ENCODE measurements at places on chromosomes 5 and 9.

- DNase-seq: no peak
Measured at GRCh38 chr5:19406576-19407365, 581.2 kb downstream of the CDH18 start.

DNA sequence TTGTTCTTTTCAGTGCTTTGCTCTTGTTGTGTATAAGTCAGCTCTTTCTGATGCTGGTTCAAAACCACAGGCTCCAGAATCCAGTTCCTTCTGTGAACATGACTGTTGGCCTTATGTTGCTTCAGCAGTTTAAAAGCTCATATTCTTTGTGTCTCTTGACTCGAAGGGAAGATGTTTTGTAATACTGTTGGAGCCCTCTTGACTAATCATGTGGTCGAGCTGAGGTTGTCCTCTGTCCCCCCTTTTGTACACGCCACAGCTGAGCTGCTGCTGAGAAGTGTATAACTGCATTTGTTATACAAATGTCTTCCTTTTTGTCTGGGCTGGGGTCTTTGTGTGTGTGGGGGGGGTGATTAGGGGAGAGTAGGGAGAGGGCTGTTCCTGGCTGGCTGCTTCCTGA, 35.8 kb downstream of the SLC36A1 start:
- DNase-seq: no peak

- DNase-seq: peak; percentile 73
Measured at GRCh38 chr9:131668439-131669268, 71.2 kb downstream of the RAPGEF1 start.

DNA sequence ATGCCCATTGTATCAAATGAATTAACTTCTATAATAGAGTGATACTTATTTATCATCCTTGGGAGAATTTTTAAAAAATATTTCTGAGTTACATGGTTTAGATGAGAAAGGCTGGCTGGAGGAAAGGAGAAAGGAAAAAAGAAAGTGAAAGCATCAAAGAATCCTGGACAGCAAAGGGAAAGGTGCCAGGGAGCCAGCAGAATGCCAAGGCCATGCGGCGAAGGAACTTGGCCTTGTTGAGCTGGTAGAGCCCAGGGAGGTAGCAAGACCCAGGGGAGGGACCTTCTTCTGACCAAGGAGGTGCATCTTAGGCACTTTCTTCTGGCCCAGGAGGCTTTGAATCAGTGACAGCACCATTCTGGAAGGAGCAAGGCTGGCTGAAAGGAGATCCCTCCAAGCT, 240.5 kb downstream of the ENC1 start:
- no peak for DNase-seq

DNA sequence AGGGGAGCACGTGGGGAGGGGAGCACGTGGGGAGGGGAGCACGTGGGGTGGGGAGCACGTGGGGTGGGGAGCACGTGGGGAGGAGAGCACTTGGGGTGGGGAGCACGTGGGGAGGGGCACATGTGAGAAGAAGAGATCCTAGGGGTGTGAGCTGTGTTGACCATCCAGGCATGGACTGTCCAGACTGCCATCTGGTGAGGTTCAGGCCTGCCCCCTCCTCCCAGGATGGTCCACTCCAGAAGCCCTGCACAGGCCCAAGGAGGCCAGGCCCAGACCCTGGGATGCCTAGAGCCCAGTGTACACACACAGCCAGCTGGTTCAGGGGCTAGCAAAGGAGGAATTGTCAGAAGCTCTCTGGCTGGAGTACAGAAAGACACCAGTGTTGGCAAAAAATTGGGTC, 2.3 kb downstream of the SNAPC4 start:
- DNase-seq: no peak

- DNase-seq: no peak
Measured at GRCh38 chr5:124466011-124466410, 280.4 kb downstream of the ZNF608 start.

DNA sequence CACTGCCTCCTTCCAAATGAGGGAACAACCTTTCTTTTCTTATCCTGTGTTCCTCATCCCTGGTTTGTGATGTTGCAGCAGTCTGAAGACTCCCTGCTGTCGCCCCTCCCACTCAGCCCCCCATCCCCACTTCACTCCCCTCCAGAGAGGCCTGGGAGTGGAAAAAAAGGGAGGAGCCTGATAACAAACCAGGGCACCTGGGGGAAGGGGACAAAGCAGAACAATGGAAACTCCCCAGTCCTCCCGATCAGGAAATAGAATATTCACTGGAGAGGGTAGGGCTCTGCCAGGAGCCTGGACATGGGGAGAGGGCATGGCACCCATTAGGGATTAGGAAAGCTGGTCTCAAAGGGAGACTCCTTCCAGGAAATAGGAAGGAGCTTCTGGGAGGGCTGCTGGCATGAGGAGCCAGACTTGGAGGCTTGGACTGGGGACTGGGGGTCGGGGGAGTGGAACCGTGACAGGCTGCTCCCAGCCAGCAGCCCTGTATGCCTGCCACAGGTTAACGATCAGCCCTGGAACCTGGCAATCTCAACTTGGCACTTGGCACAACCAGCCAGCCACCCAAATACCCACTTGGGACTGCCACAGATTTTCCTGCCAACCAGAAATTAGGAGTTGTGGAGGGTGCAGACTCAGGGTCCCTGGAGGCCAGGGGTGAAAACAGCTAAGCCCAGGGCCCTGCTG, 20.0 kb downstream of the PCDH1 start:
- DNase-seq: no peak

DNA sequence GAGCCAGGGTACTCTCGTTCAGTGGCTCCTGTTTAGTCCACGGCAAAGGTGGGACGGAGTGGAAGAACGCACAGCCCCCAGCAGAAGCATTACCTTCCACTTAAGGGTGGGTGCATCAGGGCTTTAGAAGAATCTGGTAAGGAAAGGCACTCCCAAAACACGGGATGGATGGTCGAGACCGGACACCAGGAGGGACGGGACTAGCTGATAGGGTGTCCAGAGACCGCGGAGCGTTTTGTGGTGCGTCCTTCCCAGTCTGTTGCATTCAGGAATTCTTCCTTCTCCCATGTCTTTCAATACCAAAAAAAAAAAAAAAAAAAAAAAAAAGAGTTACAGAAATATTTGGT, 545 bp upstream of the CTSV start:
- no peak for DNase-seq

- DNase-seq: no peak
Measured at GRCh38 chr5:15799014-15799413, 299.0 kb downstream of the FBXL7 start.

GRCh38 chr9:92535940-92536850, at the start of gene ECM2:
Gene ECM2, minus strand, starts transcription at chr9:92535990. Its CDS starts 13,124 bp downstream, at chr9:92522866.
- no peak for DNase-seq

- no peak for DNase-seq
Measured at GRCh38 chr9:127065592-127065991, 56.8 kb downstream of the ANGPTL2 start.

DNA sequence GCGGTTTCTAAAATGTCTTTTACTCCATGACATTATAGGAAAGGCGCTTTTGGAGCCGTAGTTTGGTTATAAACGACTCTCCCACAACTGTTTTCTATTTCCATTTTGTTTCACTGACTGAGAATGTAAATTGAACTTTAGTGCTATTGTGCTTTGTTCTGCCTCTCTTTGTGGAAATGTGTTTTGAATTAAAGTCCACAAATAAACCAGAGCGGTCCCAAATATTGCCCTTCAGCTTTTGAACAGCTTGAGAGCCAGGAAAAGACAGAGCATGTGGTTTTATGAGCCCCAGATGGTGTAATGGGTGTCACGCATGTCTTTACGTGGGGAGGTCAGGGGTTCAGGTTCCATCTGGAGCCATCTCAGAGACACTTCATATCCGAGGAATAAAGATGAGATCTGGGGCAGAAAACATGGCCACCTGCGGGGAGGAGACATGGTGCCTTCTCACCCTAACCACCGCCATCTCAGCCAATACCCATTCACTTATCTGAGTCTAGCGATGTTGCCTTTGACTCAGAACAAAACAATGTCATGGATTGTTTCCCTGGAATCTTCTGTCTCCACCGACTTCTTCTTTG, 42.5 kb upstream of the ROR2 start:
- no peak for DNase-seq

- DNase-seq: peak; percentile 45
Measured at GRCh38 chr9:14585730-14586473, 107.3 kb downstream of the ZDHHC21 start.

- DNase-seq: no peak
Measured at GRCh38 chr9:18699764-18700163, 225.8 kb downstream of the ADAMTSL1 start.

- DNase-seq: no peak
Measured at GRCh38 chr9:93248386-93249040, 64.6 kb downstream of the WNK2 start.

- no peak for DNase-seq
Measured at GRCh38 chr5:119329666-119330065, 26.2 kb upstream of the TNFAIP8 start.

GRCh38 chr9:112479221-112479620, 7.4 kb upstream of the KIAA1958 start:
- DNase-seq: no peak

DNA sequence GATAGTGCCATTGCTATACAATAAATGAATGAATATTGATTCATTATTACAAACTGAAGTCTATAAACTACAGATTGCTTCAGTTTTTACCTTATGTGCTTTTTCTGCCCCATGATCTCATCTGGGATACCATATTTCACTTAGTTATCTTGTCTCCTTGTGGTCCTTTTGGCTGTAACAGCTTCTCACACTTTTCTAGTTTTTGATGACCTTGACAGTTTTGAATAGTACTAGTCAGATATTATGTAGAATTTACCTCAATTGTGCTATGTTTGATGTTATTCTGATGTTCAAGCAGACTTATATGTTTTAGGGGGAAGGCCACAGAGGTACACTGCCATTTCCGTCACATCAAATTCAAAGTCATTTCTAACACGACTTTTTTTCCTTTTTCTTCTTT, 2364.3 kb upstream of the ACO1 start:
- DNase-seq: no peak

DNA sequence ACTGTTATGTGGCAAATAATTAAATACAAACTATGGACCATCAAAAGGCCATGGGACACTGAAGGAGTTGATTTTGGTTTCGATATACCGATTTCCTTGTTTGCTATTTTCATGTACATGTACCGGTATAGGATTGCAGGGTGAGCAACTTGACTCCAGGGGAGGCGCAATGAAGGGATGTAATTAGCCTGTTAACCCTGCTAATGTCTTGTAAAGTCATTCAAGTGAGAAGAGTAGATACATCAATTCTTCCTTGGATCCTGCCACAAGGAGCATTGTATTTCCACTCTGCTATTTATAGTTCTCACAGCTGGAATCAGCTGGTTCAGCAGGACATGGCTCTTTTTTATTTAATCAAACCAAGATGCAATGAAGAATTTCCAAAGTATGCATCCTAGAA, 102.0 kb downstream of the STK32A start:
- DNase-seq: no peak

DNA sequence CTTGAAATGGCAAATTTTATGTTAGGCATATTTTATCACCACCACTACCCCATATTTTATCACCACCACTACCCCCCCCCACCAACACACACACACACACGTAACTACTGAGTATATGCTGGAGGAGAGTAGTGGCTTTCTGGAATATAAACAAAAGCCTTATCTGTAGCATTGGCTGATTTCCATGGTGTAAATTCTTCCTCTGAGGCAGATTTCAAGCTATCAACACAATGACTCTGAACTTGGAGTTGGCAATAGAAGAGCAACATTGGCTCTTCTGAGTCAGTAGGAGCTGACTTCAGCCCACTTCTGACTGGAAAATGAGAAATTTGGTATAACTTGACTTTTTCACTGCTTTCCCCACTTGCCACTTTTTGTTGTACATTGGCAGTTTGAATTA, 143.0 kb downstream of the CAVIN4 start:
- DNase-seq: no peak

- DNase-seq: no peak
Measured at GRCh38 chr5:173835131-173835530, 53.0 kb upstream of the CPEB4 start.

GRCh38 chr5:138354387-138354786, 1.9 kb downstream of the KDM3B start:
- DNase-seq: no peak

DNA sequence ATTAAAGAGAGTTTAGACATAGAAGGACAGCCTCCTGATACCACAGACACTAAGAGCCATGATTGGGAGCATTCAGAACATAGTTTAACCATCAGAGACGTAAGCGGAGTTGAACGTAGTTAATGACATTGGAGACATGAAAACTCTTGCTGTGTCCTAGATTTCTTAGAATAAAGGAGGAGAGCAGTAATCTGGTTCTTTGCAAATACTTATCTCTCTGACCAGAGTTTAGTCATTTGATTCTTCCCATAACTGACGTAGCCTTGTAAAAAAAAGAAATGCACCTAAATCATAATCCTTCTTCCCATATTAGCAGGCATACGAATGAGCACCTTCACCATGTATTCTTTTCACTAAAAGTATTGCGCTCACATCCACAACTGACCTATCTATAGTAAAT, 433.3 kb upstream of the SMC2 start:
- DNase-seq: no peak

DNA sequence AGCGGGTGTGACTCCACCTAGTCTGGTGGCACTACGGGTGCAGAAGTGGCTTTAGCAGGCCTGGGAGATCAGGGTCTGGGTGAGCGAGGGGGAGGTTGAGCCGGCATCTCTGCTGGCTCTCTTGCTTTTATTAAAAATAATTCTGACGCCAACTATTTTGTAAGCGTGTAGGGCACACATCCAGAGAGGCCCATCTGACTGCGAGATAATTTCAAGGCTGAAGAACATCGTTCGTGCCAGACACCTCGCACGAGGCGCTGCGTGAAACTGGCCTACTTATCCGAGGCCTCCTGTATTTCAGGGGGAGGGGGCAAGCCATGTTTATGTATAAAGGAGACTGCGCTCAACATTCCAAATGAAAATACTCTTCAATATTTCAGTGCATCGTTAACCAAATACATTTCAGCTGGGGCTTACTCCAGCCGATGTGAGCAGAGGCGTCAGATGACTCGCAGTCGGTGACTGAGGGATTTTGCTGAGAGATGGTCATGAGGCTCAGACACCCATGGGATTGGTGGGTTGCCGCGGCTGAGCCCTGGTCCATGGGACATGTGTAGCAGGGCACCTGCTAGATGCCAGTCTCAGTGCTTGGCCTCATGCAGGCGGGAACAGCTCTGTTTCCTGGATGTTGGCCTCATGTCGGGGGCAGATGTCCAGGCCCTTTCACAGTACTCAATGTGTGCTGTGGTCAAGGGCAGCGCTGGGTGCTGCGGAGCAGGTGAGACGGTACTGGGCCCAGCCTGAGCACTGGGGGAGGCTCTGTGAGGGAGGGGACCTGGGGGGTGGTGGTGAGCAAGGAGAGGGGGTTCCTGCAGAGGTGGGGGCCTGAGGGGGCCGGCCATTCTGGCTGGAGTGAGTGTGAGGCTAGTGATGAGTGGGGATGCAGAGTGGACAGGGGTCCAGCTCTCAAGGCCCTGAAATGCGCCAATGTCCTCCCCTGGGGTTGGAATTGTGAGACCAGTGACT, 201.5 kb downstream of the DAB2IP start:
- no peak for DNase-seq

GRCh38 chr9:83197591-83197990, 134.6 kb upstream of the RASEF start:
- no peak for DNase-seq
